Left renal cortex interstitium (tissue), 4 donors: ENCODE measurements at places on chromosomes 7 and 10.

DNA sequence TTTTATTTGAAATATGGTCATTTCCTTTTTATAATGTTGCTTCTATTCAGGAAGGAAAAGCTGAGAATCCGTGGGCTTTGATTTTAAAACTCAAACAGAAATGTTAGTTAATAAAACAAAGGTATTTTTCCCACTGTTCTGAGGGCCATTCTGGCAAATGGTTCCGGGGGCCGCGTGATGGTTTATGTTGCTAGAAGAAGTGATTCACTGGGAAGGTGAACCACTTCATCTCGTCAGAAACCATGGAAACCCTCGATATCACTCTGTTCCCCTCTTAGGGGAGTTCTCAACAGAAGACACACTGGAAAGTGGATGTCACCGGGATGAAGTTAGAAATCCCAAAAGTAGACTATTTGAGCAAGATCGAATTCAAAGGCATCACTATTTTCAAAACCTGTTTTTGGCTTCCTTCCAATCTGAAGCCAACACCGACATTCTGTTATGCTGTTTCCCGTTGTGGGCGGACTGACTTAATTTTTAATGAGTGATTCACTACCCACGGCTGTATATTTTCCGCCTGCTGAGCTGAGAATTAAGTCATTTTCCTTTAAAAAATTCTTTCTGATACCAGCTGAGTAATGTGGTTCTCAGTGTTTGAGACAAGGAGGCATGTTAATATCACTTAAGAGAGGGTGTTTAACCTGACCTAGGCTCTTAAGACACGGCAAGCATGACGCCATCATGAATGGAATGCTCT, 84.1 kb downstream of the PTPRE start:
- no peak for DNase-seq

DNA sequence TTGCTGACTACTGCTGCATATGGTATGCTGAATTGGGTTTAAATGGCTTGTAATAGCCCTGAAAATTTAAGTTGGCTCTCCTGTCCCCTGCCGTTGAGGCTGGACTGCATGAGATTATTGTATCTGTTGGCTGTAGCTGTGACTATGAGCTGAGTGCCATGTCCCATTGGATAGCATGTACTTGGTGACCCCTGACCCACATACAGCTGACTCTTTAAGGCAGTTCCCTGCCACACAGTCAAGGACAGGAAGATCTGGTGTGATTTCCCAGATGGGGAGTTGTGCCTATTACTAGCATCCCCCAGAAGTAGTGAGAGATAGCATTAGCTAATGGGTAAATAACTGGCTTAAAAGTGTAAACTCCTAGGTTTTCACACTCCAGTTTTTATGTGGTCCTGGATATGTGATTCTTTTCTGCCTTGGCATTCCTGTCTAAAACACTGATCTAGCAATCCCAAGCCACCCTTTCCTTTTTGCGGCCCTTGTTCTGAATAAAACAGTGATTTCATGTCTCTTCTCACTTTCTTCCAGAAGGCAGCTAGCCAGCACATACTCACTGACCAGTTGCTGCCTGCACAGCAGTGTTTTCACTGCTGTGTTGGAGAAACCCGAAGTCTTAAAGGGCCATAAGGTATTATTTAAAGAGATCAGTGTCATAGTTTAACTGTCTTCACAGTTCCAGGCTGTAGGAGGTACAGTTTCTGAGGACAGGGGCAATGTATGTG, 35.9 kb downstream of the LRRC4 start:
- DNase-seq = no peak

DNA sequence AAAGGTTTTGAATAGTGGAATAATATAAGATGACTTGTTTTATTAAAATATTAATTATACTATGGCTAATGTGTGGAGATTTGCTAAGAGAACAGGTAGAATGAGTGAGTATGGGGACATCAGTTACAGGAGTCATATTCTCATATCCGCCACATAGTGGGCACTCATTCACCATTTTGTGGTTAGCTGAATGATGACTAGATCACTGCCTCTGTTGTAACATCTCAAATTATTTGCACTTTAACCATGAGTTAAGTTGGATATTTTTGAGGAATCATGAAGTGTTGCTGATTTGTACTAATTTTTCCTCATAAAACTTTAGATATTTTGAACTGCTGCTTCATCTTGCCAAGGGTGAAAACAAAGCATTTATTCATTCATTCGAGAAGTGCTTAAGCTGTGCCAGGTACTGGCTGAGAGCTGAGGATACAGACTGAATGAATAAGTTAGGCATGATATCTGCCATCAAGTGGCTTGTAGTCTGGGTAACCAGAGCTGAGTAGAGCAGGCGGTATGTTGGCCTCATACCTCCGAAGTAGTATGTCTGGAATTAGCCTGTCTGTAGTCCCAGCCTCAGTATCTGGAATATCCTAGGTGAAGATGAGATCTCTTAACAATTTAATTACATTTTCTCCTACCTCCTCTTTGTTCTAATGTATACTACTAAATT, 100.5 kb downstream of the ZEB1 start:
- no peak for DNase-seq

- DNase-seq = no peak
Measured at GRCh38 chr7:155944901-155945300, 132.6 kb upstream of the SHH start.

DNA sequence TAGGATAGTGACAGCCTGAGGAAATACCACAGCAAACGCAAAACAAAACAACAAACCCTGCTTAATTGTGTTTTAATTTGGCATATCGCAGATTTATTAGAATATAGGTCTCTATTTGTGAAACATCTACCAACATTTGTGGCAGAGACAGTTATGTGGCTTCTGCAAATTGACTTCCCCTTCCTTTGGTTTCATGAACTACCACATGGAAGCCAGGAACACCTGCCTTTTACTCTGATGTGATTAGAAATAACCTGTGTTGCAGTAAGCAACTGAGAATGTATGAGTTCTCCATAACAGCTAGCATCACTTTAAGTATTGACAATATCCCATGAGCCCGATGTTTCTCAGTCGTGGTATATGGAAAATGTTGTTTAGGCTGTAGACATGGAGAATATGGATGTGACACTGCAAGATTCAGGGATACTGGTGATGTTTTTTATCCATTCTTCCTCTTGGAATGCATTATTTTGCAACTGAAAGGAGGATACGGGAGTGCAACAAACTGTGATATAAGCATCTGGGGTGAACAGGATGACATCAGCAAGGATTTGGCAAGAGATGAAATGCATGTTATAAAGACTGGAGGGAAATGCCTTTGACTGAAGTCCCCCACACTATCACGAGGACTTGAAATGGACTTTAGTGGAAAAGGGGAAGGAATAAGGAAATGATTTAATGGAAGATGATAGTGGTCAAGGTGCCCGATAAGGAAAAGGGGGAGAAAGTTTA, 95.9 kb downstream of the CUBN start:
- DNase-seq = no peak
